ENCODE measurements at places on chromosomes 4 and X.

DNA sequence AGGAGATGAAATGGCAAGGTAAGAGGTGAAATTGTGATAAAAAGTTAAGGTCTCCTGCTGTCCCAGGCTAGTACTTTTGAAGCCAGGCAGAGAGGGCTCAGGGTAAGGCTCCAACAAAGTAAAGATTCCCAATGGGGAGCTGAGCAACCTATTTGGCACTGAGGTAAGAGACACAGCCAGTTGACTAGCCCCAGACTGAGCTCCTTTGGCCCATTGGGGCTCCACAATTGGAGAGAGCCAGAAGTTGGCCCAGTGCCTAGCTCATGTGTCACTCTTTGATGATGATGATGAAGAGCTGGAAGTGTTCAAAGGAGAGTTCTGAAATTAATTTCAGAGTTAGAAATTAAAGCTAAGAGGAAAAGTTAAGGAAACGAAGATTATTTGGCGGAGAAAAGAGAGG is 94.6 kb downstream of the RLIM start:
- no peak for DNase-seq

GRCh38 chr4:180152831-180153230 is 2090.4 kb upstream of the TENM3 start:
- DNase-seq, result no peak

DNA sequence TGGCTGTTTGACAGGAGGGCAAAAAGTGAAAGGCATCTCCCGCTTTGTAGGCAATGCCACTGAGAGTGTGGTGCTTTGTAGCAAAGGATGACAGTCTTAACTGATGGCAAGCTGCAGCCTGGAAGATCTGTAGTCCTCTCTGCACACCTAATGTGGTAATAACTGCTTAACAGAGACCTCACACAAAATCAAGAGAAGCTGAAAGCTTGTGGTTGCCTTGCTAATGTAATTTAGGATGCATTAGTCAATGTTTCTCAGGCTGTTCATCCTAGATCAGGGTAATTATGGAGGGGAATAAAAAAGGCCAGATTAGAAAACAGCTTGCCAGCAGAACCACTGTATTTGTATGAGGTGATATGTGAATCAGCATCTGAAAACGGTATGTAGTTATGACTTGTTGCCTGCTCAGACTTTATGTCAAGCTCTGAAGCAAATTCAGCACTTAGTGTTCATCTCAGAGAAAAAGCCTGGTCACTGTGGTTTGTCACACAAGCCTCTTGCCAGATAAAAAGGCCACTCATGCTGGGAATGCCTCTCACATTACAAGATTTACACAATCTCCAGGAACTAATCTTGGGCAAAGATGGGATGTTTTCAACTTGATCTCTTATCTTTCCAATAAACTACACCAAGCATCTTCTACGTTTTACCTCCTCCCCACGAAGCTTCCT is 130.8 kb downstream of the ENOX2 start:
- no peak for DNase-seq

DNA sequence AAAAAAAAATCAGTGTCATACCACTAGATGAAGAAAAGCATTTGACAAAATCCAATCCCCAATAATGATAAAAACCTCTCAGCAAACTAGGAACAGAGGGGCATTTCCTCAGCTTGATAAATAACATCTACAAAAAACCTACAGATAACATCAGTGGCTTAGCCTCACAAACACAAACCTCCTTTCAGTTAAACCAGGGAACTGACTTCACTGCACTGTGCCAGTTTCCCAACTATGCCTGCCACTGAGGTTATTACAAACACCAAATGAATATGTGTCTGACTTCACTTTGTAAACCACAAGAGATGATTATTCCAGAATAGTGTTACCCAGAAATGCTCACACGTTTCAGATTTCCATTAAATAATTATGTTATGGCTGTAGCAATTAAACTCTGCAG is 15.3 kb downstream of the MTMR8 start:
- DNase-seq, result no peak

- no peak for DNase-seq
Observed at GRCh38 chr4:48649505-48649904, 130.6 kb downstream of the FRYL start.

- no peak for DNase-seq
Observed at GRCh38 chrX:147522981-147523380, 388.7 kb upstream of the FMR1 start.

GRCh38 chr4:125062115-125063050 is 252.4 kb upstream of the FAT4 start:
- no peak for DNase-seq

DNA sequence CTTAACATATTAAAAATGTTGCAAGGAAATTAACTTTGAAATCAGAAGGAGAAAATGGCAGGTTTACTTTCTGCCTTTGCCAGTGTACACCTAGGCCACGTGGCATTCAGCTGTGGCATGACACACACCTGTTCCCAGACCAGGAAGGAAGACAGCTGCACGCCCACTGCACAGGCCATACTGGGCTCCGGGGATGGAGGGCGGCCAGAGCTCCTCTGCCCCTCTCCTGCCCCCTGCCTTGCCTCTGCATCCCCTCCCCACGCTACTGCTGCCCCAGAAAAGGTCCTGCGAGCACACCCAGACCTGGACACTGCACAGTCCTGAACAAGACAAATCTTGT is 68.4 kb downstream of the GATB start:
- no peak for DNase-seq

DNA sequence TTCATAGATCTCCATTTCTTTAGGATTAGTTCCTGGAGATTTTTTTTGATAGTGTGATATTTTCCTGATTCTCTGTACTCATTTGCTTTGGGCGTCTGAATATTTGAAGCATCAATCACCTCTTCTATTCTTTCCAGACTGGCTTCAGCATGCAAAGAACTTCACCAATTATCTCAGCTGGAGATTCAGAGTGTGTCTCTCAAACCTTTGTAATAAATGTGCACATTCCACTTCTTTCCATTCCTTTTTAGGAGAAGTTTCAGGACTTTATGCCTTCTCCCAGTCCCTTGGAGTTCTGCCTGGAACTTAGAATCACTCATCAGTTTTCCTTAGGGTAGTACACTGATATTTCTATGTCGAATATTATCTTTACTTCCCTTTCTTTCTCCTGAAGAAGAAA is 334.8 kb downstream of the TEX13C start:
- no peak for DNase-seq

DNA sequence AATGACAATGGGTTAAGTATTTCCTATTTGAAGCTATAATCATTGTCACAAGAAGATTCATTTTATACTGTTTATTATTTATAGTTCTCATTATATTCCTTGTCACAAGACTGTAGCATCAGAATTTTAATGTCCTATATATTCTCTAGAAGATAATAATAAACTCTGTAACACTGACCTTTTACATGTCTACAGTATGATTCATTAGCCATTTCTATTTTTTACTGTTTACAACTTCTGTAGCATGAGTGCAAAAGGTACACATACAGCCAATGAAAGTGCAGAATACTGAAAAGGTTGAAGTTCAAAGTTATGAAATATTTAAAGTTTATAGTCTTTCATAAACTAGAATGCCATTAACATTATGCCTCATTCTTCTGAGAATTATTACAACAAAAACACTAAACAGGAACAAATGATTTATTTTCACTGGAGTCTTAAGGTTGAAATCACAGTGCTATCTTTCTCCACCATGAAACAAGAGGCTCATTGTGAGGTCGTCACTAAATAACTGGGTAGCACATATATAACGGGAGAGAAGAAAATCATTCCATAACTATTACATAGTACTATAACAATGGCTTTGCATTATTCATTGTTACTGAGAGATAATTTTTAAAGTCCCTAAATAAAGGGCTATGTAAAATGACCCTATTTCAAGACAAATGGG is 4.9 kb downstream of the PRR32 start:
- no peak for DNase-seq

GRCh38 chr4:186724058-186724863 is 605 bp upstream of the FAT1 start:
- DNase-seq, result no peak

DNA sequence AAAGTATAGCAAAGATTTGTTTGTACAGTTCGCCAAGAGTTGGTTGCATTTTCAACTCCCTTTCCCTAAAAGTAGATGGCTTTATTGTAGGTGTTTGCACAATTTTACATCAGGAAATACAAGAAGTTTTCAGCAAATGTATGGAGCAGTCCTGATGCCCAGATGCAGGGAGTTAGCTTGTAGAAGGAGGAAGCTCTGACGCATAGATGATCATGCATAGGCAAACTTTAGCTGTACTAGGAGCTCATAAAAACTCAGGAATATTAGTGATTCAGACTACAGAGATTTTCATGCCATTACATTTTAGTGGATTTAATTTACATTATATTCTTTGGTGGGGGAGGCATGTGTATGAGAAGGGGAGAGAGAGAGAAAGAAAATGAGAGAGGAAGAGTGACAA is 62.9 kb downstream of the TMPRSS11D start:
- DNase-seq, result no peak

GRCh38 chrX:7389576-7389975 is 241.6 kb upstream of the PUDP start:
- DNase-seq, result no peak

- no peak for DNase-seq
Observed at GRCh38 chrX:119790977-119791436, 423 bp downstream of the RPL39 start.

- no peak for DNase-seq
Observed at GRCh38 chr4:145217349-145217748, 37.0 kb upstream of the OTUD4 start.

GRCh38 chrX:56783996-56784620 is 55.1 kb downstream of the NBDY start:
- DNase-seq, result no peak

DNA sequence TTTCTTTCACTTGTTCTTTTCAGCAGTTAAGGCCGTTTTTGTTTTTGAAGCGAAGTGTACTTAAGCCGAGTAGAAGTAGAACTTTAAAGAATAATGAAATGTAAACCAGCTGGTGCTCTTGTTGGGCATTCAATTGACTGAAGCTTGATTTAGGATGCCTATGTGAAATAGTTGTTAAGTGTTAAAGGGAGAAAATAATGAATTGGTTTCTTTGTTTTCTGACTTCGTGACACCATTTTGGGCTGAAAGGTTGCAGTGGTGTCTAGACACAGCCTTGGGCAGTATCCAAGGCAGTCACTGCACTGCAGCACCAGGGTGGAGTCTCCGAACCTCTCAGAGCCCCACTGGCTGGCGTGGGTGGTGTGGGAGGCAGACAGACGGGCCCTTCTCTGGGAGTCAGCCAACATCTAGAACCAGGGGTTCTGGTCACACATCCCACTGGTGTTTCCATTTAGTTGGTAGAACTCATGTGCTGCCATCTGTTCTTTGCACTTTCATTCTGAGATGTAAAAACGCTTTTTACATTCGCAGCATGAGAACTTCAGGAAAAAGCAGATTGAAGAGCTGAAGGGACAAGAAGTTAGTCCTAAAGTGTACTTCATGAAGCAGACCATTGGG is 3.5 kb downstream of the UCHL1 start:
- DNase-seq, result no peak

Data from central memory CD8-positive, alpha-beta T cell (primary cell).